ENCODE measurements at places on chromosomes 12 and 14. TPM values are rescaled to one million over a fixed set of nuclear protein-coding genes. Genes with fewer than 3 reads are reported as not detected.

- no peak for DNase-seq
Measured at GRCh38 chr14:60482743-60483142, 3.1 kb downstream of the C14orf39 start.

GRCh38 chr14:89269404-89269803 is 147.6 kb downstream of the FOXN3 start:
- no peak for DNase-seq

- DNase-seq: no peak
Measured at GRCh38 chr12:94769047-94769420, 118.7 kb upstream of the TMCC3 start.

DNA sequence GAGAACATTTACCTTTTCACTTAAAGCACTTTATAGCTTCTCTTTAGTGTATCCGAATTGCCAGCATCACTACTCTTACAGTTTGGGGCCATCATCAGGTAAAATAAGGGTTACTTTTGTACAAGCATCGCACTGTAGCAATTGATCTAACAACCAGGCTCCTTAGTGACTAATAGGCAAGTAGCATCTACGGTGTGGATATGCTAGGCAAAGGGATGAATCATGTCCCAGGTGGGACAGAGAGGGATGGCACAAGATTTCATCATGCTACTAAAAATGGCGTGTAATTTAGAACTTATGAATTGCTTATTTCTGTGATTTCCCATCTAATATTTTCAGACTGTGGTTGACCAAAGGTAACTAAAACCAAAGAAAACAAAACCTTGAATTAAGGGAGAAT is 582.3 kb downstream of the KCNH5 start:
- DNase-seq: no peak

GRCh38 chr14:72742838-72743195 is 151.1 kb downstream of the DPF3 start:
- no peak for DNase-seq

The KLRB1 gene
- total RNA-seq: not detected

The MMP17 gene
- not detected for total RNA-seq

The TGFB3 gene
- total RNA-seq: 2.8 TPM

The L2HGDH gene
- 17.3 TPM for total RNA-seq

The KRT5 gene
- not detected for total RNA-seq

The HOTAIR gene
- total RNA-seq: not detected

- DNase-seq: no peak
Measured at GRCh38 chr12:9342614-9343353, 134.6 kb upstream of the PZP start.
